Stimulated activated CD8-positive, alpha-beta memory T cell treated with anti-CD3 and anti-CD28 coated beads, Interleukin-4, amount 100 ng/mL, for 4 hours (primary cell): ENCODE measurements at places on chromosomes 7 and 10.

DNA sequence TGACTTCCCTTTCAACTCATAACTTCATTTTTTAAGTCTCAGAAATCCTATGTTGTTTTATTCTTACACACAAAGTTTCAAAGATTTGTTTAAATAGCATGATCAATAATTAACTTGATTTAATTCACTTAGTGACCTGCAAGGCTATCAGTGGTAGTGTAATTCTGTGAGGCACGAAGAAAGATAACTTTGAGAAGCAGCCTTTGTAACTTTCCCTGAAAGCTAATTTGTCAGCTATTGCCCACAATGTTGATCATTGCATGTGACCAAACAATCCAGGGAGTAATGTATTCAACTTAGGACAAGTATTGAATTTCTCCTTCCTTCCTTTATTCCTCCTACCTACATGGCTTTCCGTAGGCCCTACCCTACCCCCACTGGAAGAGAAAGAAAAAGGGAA lies 111.0 kb downstream of the SEMA3D start:
- no peak for DNase-seq

DNA sequence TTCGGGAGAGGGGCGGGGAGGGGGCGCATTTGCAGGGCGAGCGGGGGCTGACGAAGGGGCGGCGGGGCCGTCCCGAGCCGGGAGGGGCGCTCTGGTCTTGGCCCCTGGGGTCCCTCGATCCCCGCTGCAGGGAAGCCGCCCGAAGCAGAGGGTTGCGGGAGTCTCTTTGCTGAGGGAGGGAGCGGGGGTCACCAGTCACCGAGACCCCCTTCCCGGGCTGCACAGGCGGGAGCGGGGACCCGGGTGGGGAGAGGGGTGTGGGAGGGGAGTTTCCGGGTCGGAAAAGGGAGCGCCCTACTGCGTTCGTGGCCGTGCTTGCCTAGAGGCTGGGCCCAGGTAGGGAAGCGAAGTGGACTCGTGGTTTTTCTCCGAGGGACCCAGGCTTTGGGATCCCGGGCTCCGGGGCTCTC lies 422 bp downstream of the AP1S1 start:
- no peak for DNase-seq

DNA sequence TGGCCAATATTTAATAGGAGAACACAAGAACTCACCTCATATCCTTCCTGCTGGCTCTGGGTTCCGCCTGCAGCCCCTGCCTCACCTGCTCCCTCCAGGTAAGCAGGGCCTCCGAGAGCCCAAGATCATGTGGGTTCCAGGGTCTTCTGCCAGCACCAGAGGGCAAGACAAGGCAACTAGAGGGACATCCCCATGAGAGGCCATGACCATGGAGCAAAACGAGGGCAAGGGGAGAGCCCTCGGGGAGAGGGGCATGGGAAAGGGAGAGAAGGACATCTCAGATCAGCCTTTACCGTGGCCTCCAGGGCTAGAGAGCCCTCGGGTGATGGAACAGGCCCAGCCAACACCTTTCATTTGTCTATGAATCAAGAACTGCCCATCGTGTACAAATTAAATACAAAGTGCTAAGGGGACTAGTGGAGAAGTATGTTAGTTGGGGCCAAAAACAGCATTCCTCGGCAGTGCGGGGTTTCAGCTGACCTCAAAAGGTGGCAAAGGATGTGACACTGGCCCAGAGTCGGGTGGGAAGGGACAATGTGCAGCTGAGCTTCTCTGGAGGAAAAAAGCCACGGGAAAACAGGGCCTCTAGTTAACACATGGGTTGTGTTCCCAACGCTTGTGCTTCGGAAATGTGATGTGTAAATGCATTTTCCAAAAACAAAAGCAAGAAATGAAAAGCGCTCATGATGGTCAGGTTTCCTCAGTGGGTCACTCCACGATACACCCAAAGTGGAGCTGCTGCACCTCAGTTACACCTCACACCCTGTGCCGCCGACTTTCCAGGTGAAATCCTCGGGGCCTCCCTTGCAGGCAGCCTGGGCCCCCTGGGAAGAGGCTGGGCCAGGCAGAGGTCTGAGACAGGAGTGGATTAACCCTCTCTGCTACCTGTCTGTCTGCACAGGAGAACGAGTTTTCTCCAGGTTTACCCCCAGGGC lies 2.0 kb downstream of the AOC1 start:
- DNase-seq: no peak

GRCh38 chr10:33099748-33100147 lies 141.7 kb upstream of the ITGB1 start:
- DNase-seq: no peak

DNA sequence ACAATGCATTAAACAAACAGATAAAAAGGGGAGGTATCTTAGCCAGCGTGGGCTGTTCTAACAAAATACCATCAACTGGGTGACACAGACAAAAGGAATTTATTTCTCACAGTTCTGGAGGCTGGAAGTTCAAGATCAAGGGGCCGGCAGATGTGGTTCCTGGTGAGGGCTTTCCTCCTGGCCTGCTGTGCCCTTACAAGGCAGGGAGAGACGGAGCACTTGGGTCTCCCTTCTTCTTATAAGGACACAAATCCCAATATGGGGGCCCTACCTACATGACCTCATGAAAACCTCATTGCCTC lies 281.6 kb upstream of the KLF14 start:
- no peak for DNase-seq

- no peak for DNase-seq
Measured at GRCh38 chr7:20330239-20330927, at the start of gene ITGB8. TSS of gene ITGB8 (plus strand) at chr7:20330900. CDS start at chr7:20331807, 907 bp downstream.

DNA sequence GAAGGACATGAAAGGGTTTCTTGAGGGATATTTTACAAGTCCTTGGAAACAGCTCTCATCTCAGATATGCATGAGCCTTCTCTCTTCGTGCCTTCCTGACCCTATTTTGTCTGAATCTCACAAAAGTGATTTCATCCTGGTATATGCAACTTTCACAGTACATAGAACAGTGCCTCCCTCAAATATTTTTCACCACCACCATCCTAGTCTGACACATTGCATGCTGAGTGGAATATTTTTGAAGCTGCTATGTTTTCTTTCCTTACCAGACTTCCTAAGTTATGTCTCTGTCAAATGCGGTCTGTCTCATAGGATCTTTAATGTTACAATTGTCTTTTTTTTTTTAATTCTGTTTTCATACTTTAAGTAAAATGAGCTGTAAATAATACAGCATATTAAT lies 673.3 kb upstream of the LRRN3 start:
- no peak for DNase-seq

GRCh38 chr10:69963178-69963834 lies 89.3 kb upstream of the MACROH2A2 start:
- no peak for DNase-seq

GRCh38 chr7:157554393-157555238 lies 217.8 kb downstream of the DNAJB6 start:
- DNase-seq: no peak

GRCh38 chr7:30327813-30328212 lies 43.4 kb downstream of the ZNRF2 start:
- DNase-seq: no peak

DNA sequence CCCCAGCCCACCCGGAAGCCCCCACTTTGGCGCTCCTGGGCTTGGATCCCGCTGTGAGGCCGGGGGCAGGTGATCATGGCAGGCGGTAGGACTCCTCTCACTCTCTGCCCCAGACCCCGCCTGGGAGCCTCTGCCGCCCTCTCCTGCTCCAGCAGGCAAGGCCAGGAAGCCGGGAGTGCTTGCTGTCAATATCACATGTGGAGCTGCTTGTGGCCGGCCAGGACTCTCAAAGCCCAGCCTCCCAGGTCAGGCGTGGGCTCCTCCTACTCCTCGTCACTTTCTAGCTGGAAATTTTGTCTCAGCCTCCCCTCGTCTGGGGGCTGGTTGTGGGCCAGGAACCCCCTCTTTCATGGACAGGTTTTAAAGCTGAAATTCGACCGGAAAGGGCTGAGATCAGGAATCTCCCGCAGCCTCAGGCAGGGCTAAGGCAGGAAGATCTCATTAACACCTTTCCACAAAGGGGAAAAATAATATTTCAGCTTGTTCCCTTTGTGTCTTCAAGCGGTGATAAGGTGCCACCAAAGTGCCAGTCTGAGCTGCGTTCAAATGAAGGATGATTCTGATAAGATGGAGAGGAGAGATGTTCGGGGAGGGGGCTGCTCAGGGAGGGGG lies 273.6 kb upstream of the PODXL start:
- no peak for DNase-seq

DNA sequence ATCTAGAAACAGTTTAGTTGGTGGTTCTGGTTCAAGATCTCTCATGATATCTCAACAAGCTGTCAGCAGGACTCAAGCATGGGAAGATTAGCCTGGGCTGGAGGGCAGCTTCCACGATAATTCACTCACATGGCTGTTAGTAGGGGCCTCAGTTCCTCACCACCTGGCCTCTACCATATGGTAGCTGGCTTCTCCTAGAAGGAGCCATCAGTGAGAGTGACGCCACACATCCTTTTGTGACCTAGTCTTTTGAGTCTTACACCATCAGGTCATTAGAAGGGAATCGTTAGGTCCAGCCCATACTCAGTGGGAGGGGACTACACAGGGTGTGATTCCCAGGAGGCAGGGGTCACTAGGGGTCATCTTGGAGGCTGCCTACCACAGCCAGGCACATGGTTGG lies 239.3 kb upstream of the PLPP4 start:
- DNase-seq: no peak

DNA sequence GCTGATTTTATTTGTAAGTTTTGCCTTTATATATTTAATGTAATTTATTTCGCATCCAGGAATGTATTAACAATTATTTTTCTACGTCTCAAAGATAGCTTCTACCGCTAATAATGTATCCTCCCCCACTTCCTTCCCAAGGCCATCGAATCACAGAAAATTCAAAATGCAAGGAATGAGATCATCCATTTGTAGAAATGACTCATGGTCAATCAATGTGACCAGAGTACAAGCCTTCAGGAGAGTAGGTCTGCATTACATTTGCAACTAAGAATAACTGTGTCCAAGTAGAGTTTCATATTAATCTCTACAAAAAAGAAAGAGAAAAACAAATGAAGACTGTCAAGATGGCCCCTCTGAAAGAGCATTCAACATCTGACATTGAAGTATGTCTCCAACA lies 205.9 kb upstream of the PHF14 start:
- no peak for DNase-seq

- no peak for DNase-seq
Measured at GRCh38 chr10:3167611-3168330, 4.8 kb downstream of the PITRM1 start.
